Hematopoietic multipotent progenitor cell treated with erythropoietin and hydrocortisone succinate and interleukin-3 and kit ligand, for 15 days (in vitro differentiated cells): ENCODE measurements at places on chromosomes 3 and 15.

DNA sequence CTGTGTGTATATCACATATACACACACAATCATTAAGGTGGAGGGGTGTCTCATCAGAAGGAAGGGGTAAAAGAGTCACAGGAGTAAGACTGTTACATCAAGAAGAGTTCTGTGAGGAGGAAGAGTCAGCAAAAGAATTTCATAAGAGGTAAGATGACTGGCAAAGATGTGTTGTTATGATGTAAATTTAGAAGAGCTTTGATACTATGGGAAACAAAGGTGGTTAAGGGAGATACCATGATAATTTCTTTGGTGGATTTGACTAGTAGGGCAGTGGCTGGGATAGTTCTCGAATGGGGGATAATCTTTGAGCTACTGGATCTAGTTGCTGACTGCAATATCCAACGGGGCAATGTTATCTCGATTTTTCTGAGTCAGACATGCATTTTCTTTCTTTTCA, 61.6 kb downstream of the STAG1 start:
- no peak for DNase-seq

- no peak for DNase-seq
These were observed 572.2 kb downstream of the MECOM start for GRCh38 chr3:169091196-169091823.

- DNase-seq = no peak
These were observed 4.6 kb downstream of the RBSN start for GRCh38 chr3:15094187-15094875.

GRCh38 chr3:126540342-126540849, 16.4 kb downstream of the CHST13 start:
- peak; percentile 9 for DNase-seq

DNA sequence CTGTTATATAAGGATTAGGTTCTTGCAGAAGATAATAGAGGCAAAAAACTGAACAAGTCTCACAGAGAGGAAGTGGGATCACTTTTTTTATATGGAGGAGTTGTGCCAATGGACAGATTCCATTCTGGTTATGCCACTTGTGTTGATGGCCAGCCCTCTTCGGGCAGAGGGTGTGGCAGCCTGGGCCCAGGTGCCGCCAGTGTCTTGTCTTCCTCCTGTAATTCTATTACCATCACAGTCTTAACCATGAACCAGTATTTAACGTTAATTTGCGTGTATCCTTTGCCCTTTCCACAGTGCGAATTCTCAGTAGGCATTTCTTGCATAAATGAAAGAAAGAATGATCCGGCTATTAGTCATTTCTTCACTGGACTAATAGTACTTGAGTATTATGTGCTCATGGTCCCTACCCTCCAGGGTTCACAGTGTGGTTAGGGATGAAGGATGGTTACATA, 7.0 kb upstream of the USP4 start:
- DNase-seq = no peak

GRCh38 chr3:28334552-28334951, 14.0 kb upstream of the ZCWPW2 start:
- DNase-seq = no peak

DNA sequence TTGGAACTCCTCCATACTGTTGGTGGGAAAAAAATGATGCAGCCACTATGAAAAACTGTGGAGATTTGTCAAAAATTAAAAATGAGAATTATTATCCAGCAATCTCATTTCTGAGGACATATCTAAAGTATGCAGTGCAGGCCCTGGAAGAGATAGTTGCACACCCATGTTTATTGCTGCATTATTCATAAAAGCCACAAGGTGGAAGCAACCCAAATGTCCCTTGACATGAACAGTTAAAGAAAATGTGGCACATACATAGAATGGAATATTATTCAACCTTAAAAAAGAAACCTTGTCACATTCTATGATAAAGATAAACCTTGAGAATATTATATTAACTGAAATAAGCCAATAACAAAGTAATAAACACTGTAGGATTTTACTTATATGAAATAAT, 80.9 kb upstream of the ARHGEF26 start:
- no peak for DNase-seq

DNA sequence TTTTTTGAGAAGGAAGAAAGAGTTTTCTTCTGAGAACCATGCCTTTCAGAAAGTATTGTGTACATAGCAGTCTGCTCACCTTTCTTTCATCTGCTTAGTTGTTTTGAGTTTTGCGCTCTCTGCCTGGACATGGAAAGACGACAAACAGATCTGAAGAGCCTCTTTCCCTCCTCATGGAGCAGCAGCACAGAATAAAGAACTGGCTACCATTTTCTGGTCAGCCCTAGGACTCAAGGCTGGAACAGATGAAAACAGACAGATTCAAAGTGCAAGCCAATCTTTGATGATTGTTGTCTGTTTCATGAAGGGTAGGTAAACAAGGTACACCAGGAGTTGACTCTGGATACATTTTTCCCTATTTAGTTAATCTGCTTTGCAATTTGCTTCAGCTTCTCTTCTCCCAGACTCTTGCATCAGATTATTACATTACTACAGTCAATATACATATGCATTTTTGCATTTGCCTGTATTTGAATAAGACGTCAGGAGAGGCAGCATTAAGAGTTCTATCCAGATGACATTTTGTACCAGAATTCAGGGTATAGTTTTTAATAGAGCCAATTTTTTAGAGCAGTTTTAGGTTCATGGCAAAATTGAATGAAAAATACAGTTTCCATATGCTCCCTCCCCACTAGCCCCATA, 34.7 kb upstream of the MINAR1 start:
- DNase-seq = no peak

DNA sequence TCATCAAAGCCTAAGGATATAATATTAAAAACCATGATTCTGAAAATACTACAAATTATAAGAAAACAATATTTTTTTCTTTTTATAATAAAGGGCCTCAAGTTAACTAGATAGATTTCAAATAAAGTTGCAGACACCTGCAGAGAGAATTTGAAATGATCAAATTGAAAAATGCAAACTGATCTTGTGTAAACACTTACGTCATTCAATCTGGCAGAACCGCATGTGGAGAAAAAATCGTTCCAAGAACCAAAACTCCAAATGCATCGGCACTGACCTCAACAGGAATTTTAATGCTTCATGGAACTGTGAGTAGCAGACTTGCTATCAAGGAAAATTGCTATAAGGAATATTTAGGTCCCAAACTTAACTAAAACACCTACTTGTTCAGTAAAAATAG, 17.2 kb downstream of the CPA3 start:
- no peak for DNase-seq

DNA sequence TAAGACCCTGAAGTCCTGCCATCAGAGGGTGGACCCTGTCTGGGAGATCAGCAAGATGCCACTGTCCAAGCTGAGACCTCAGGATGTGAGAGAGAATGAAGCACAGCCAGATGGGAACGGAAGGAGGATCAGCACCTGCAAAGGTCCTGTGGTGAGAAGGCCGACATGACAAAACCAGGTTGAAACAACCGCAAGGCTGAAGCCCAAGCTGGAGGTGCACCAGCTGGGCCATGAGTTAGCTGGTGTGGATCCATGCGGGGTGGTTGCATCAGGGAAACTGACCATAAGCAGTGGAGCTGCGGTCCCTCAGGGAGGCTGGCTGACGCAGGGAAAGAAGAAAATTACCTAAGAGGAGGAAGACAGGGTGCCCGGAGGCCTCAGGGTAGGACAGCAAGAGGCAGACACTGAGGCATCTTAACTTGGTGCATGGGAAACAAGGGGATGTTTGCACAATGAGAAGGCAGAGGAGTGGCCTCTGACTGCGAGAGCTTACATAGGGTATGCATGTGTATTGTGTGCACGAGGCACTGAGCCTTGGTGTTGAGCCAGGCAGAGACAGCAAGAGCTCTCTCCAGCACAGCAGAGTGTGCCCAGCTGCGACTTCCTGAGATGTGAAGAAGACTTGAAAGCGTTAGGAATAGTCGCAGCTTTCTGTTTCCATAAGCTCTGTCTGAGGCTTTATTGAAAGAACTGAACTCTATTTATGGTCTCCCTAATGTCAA, 497.7 kb downstream of the OCA2 start:
- DNase-seq = no peak

- no peak for DNase-seq
These were observed 535 bp downstream of the C2CD4B start for GRCh38 chr15:62164396-62165103.
